ENCODE measurements at places on chromosomes 4 and X.

DNA sequence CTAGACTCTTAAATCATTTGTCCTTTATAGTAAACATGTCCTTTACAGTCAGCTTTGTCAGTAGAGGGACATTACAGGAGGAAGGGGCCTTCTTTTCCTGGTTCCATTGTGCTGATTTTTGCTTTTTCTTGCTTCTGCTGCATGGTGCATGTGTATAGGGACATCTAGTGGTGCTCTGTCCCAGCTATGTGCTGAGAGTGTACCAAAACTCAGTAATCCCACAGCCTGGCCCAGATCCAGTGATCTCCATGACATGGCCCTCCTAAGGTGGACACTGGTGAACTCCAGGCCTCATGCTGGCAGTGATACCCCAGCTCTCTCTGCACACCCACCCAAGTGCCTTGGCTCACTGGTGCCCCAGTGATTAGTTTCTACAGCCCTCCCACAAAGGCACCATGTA, 45.2 kb downstream of the MAGEB17 start:
- no peak for DNase-seq

DNA sequence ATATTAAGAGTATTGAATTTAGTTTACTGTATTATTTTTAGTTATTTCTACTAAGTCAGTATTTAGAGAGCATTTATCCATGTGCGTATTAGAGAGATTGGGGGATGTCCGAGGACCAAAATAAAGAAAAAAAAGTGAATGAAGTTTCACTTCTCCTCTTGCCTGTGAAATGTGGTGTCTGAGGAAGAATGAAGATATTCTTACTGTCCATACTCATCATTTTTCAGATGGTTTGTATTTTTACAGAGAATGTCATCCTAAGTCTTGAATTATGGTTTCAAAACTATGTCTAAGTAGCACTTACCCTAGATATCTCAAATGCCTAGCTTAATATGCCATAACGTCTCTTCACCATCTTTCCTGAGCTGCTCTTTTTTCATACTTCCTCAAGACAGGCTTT, 854.3 kb downstream of the C4orf33 start:
- DNase-seq: no peak

GRCh38 chrX:41009850-41010846, 75.1 kb upstream of the USP9X start:
- peak; percentile 43 for DNase-seq

- DNase-seq: peak; percentile 2
These were observed 89.9 kb downstream of the PLS3 start for GRCh38 chrX:115650916-115651315.

DNA sequence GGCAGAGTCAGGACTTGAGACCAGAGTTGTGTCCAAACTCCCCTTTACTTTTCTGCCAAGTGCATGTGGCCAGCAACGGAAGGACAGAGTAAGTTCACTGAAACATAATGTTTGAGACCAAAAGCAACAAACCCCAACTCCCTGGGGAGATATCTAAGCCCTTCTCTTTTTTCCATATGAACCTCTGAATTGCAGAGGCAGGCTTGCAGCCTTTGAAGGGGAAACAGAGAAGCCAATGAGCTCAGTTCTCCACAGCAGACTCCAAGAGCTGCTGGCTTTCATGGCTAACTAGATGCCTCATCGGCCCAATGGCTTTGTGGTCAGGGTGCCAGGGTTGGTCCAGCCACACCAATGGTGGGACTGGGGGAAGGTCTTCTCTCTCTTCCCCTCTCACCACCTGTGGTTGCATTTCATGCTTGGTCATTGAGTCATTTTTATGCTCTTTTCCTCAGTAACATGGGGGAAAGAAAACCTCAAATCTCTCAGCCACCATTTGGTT, 34.0 kb downstream of the STARD8 start:
- DNase-seq: no peak

DNA sequence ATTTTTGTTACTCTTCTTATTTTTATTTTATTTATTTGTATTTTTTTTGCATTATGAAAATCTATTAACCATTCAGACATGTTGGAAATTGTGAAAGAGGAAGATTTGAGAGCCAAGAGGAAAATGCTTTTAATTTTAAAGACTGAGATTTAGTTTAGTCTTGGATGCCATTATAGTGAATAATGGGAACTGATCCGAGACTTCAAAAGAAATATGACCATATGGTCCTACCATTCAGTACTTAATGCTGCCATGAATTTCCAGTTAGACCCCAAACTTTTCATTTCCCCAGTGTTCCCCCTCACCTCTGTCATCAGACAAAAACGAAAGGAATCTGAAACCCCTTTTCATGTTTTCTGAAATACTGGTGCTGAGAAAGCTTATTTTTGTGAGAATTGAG, 95.5 kb downstream of the TENM3 start:
- no peak for DNase-seq

- DNase-seq: no peak
These were observed 87.2 kb downstream of the AREG start for GRCh38 chr4:74531963-74532794.

- DNase-seq: no peak
These were observed 6.1 kb upstream of the CXorf66 start for GRCh38 chrX:139971394-139971749.

- no peak for DNase-seq
These were observed 598.7 kb upstream of the TECRL start for GRCh38 chr4:65007841-65008439.

DNA sequence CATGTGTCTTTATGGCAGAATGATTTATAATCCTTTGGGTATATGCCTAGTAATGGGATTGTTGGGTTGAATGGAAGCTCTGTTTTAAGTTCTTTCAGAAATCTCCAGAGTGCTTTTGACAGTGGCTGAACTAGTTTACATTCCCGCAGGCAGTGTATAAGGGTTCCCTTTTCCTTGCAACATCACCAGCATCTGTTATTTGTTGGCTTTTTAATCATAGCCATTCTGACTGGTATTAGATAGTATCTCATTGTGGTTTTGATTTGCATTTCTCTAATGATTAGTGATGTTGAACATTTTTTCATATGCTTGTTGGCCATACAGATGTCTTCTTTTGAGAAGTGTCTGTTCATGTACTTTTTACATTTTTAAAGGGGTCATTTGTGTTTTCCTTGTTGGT, 129.8 kb downstream of the TBCK start:
- no peak for DNase-seq

- no peak for DNase-seq
These were observed 219.6 kb downstream of the DKK2 start for GRCh38 chr4:106816496-106816895.

DNA sequence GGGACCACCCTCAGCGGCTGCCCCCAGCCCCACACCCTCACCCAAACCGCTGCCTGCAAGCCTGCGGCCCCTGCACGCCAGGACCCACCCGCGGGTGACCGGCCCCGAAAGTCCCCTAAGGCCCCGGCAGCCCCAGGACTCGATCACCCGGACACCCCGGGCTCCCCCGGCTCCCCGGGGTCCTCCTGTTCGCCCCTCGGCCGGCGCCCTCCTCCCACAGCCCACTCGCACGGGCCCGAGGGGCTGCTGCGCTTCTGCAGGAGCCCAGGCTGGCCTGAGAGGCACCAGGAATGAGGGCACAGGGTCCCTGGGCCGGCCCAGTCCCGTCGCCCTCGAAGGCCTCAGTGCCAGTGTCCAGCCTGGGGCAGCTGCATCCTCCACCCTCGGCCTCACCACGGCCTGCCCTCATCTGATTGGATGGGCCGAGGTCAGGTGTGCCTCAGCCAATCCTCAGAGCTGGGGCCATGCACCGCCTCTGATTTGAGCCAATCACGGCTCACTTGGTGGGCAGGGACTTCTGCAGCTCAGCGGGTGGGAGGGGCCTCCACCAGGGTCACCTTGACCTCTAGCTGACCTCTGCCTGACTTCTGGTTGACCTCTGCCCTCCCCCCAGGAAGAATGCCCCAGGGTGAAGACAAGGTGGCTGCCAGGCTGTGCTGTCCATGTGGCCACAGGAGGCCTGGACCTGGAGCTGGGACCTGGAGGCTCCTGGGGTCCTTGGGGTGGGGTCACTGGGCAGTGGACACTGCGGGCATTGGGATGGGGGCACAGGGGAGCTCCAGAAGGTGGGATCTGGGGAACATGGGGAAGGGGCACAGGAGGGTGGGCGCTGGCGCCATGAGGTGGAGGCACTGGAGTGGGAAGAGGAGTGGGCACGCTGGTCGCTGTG, 97.6 kb upstream of the NKX1-1 start:
- DNase-seq: no peak

- DNase-seq: no peak
These were observed 83.7 kb downstream of the DHRSX start for GRCh38 chrX:2416851-2417604.

GRCh38 chrX:115504167-115504566, 56.8 kb upstream of the PLS3 start:
- DNase-seq: no peak

DNA sequence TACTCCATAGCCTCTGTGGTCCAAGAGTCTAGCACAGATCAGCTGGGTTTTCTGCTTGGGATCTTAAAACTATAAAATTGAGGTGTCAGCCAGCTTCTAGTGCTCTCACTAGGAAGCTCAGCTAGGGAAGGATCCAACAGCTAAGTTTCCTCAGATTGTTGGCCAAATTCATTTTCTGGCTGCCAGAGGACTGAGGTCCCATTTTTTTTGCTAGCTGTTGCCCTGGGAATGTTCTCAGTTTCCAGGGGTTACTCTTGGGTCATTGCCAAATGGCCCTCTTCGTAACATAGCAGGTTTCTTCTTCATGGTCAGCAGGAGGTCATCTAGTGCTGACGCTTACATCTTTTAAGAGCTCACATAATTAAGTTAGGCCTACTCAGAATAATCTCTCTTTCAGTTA, 2178.2 kb downstream of the ARAP2 start:
- DNase-seq: no peak

DNA sequence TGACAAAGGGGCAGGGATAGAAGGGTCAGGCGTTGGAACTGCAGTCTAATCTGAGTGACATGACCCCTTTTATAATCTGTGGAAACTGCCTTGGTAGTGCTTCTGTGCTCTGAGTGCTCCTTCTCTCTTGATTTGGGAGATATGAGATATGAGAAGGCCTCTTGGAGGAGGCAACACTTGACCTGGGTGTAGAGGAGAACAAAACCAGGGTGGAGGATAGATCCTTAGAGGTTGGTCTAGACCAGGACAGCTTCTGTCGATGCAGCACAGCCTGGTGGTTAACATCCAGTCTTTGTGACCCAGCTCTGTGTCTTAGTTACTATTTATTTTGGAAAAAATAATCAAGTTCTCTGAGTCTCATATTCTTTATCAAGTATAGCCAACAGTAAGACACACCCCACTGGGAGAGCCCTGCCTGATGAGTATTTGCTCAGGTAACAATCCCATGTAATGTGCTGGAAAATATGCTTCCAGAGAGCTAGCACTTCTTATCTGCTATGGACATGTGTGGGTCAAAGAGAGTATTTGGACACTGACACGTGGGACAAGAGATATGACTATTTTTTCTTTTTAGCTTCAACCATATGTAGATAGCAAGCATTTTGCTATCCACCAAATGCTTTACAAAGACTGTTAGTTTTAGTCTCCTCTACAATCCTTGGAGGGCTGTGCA, 9.1 kb downstream of the USP51 start:
- no peak for DNase-seq

GRCh38 chr4:184825896-184826690, at the start of gene ACSL1:
Gene ACSL1 (minus strand): TSS chr4:184825968. CDS start chr4:184803514, 22,454 bp downstream.
- DNase-seq: peak; percentile 75

DNA sequence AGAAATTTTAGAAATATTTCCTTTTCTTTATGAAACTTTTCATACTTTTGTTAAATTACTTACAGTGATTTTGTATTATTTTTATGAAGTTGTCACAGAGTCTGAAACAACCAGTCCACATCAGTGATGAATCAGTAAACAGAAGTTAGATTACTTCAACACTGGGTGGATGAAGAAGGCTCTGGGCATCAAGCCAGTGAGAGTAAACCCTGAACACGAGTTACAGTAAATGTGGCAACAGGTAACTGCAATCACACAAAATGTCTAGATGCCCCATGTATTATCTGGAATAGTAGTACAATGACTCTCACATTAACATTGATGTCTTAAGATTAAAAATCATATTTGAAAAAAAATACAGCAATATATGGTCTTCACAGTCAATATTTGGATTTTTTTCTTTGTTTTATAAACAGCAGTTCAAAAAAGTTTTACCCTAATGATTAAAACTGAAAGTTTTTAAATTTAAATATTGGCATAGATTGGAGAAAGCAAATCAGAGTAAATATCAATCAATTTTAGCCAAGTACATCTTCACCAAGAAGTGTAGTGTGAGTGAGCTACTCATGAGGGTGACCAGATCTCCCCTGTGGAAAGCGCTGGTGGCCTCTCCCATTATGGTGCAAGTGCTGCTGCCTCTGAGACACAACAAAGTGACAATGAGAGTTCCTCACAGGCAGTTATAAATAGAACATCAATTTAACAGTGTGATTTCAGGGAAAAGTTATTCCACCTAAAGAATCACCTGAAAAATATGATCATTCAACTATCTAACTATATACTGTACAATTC, 63.2 kb upstream of the UGT2B7 start:
- no peak for DNase-seq

DNA sequence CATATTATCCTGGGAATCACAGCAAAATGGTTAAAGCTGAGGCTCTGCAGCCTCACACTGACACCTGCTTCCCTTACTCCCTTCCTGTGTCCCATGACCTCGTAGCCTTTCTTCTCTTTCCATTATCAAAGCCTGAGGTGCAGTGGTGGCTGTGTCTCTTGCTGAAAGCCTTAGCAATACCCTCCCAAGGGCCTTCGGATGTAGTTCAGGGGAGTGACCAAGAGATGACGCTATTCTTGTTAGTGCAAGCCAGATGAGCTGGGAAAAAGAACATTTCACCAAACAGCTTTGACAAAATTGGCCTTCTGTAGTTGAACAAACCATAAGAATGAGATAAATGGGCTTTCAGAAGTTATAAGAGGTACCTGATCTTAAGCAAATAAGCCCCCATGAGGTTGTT, 31.6 kb downstream of the SMIM10L2A start:
- DNase-seq: no peak

DNA sequence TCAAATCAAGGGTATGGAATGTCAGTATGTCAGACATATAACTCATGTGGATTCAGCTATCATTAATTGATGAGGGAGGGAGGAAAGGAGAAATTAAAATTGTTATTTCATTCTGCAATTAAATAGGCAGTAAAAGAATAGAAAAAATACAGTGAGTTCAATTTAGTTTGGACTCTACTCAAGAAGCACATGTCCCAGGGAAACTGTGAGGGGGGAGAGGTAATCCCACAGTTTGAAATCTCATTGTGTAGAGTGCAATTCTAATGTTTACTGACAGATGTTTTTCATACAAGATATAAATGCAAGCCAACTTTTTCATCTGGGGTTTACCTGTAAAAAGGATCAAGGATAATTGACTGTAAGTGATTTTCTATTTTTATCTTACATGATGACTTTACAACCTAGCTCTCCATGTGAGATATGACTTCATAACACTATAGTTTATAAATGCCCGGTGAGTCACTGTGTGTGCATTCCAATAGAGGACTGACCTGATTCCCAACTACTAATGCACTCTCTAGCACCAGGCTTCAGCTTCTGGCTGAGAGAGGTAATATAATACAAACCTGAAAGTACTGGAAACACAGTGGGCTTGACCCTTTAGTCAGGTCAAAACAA, 35.2 kb upstream of the SCD5 start:
- DNase-seq: no peak
